ENCODE measurements at places on chromosomes 3 and 15. TPM values are rescaled to one million over a fixed set of nuclear protein-coding genes. Genes with fewer than 3 reads are reported as not detected.

CCR9 gene
- total RNA-seq, result not detected

ITGA11 gene
- total RNA-seq, result 1.2 TPM

MB21D2 gene
- total RNA-seq, result 6.1 TPM

TTLL3 gene
- total RNA-seq, result 15.3 TPM

PPP4R2 gene
- total RNA-seq, result 60.0 TPM

UPK1B gene
- total RNA-seq, result not detected

SLC9A9 gene
- 3.3 TPM for total RNA-seq

SH3GL3 gene
- total RNA-seq, result 3.7 TPM

PPP1R14D gene
- not detected for total RNA-seq

CHRFAM7A gene
- 2.3 TPM for total RNA-seq

TIGIT gene
- total RNA-seq, result not detected

CD96 gene
- total RNA-seq, result 108 TPM

MESP1 gene
- total RNA-seq, result 6.0 TPM

CPLX3 gene
- total RNA-seq, result 0.08 TPM

GAP43 gene
- 1.9 TPM for total RNA-seq

CD86 gene
- total RNA-seq, result not detected

MEF2A gene
- total RNA-seq, result 26.2 TPM

OR5K4 gene
- not detected for total RNA-seq

SV2B gene
- total RNA-seq, result 0.08 TPM

UNC13C gene
- 0.03 TPM for total RNA-seq

AMT gene
- total RNA-seq, result 1.8 TPM

AQR gene
- 23.5 TPM for total RNA-seq

PAQR5 gene
- total RNA-seq, result 0.69 TPM

ZKSCAN7 gene
- not detected for total RNA-seq

FBXL22 gene
- total RNA-seq, result 0.34 TPM

LRRC31 gene
- total RNA-seq, result not detected

KIF7 gene
- total RNA-seq, result 11.9 TPM

RTP3 gene
- 0.08 TPM for total RNA-seq

DPPA2 gene
- 0.64 TPM for total RNA-seq

CYP8B1 gene
- 0.11 TPM for total RNA-seq

RLBP1 gene
- total RNA-seq, result 3.7 TPM

Data from A375 (cell line).